ENCODE measurements at places on chromosomes 1 and 21.

DNA sequence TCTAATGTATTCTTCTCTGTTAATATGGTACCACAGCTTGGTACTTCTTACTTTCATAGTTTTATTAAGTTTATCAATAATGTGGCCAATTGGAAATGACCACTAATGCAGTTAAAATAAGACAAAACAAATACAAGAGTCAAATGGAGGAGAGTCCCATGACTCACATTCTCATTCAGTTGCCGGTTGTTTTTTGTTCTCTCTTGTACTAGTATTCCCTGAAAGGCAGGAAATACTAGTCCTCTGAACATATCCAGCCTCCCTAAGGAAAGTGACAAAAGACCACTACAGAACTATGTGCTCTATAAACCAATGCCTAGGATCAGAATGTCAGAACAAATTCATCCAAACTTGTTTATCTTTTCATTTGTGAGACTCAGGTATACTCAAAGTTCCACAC lies 165.2 kb upstream of the SAMSN1 start:
- DNase-seq = no peak

DNA sequence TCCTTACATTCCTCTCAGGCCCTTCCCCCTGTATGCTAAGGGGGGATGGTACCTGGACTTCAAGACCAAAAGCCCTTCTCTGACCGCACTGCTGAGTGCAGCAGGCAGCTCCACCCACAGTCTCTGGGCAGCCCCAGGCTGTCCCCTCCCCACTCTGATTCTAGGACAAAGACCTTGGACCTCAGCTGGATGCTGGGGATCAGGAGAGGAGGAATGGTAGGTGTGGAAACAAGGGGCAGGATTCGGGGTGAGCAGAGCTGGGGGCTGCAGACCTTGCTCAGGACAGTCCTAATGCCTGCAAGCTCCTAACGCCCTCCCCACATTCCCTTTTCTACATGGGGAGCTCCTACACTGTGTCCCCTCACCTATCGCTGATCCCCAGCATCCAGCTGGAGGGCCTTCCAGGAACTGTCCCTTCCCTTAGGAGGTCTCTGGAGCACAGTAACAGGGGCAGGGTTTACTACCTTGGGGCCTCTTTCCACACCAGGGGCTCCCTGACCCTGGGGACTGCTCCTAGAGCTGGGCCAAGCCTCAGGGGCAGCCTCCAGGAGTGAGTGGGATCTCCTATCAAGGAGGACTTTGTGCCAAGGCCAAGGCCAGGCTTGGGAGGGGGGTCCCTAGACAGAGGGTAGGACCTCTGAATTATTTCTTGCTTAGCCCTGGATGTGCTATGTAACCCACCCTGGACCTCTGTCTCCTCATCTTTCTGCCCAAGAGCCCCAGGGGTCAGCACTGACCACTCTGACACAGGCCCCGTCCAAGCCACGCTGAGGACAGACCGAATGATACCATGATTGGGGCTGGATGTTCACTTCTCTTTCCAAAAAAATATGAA lies 5.6 kb downstream of the CLDN19 start:
- no peak for DNase-seq

GRCh38 chr21:38570596-38570995 lies 72.3 kb upstream of the ERG start:
- DNase-seq = no peak

- DNase-seq = no peak
Measured at GRCh38 chr1:238898856-238899255, 487.5 kb upstream of the CHRM3 start.

DNA sequence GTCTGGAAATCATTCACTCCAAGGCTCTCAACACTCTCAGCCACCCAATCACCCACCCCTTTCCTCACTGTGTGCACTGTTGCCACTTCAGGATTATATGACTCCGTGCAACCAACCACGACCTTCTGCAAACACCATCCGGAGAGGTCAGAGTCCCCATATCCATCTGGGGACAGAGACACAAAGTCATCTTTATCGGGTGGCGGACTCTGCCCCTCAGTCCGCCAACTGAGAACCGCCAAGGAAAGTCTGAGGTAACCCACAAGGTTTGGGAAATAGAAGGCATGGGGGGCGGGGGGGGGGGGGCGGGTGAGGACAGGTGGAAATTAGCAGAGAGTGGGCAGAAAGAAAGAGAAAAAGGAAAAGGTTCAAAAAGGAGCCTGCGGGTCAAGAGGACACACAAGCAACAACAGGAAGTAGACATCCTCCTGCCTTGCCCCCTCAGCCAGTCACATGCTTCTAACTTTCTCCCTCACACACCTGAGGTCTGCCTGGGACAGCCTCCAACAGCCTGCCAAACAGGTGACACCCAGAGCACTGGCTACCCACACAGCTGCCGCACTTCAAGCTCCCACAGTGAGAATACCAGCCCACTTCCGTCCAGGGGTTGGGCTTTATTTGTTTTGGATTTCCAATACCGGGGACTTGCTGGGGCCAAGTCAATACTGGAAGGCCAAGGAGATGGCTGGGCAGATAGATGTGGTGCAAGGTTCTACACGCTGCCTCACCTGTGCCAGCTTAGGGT lies 58.1 kb downstream of the SSBP3 start:
- DNase-seq = no peak

- no peak for DNase-seq
Measured at GRCh38 chr21:14088391-14088790, 122.4 kb downstream of the LIPI start.

DNA sequence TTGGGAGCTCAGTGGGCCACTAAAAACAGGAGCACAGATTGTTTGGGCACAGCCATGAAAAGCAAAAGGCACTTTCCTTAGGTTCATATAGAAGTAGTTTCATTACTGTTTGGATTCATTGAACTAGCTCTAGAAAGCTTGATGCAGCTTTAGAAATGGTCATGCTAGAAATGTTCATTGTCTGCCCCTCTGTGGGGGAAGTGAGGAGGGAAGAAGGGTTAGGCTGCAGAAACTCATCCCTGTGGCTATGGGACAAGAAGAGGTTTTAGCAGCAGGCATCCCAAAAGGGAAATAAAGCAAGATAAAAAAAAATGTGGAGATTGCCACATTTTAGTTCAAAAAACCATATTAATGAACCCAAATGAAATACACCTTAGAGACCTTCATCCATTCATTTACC lies 359.6 kb upstream of the PTBP2 start:
- DNase-seq = no peak

DNA sequence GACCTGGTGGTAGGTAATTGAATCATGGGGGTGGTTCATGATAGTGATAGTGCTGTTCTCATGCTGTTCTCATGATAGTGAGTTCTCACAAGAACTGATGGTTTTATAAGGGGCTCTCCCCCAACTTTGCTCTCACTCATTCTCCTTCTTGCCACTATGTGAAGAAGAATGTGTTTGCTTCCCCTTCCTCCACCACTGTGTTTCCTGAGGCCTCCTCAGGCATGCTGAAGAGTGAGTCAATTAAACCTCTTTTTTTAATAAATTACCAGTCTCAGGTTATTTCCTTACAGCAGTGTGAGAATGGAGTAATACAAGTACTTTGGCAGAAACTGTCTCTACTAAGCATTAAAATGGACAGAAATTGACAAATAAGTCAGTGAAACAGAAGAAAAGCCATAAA lies 21.6 kb downstream of the RAB3GAP2 start:
- DNase-seq = no peak

- DNase-seq = no peak
Measured at GRCh38 chr1:70887936-70888335, 159.7 kb downstream of the PTGER3 start.

DNA sequence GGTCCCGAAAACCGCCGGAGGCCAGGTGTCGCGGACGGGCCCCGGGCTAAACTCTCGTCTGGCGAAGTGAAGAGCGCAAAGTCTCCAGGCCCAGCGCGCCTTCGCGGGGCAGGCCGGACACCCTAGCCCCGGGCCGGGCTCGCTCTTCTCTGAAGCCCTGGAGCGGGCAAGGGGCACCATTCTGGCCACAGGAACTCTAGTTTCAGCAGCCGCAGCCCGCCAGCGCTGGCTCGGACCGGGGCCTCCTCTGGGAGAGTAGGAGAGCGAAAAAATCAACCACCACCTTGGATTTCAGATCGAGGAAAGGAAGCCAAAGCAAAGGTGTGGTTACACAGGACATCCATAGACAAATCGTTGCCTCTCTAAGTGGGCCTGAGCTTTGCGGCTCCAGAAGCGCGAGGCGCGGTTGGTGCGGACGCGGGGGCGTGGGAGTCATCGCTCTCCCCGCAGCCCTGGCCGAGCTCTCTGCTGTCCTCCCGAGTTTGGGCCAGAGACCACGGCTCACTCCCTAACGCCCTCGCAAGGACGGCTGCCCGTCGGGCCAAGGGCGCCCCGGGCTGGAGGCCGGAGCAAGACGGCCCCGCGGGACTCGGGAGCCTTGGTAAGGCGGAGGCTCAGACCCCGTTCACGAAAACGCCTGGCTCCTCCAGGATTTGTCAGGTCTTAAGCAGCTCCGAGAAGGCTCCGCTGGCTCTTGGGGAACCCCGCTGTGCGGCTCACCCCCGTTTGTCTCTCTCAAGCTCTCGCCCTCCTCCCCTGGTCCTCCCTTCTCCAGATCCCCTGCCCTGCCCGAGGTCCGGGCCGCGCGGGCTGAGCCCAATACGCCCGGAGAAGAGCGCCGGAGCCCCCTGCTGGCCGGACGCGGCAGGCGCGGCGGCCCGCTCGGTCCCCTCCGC lies 132.9 kb upstream of the DPYD start:
- DNase-seq = peak; percentile 64
